Fibroblast of skin of left biceps (primary cell): ENCODE measurements at places on chromosomes 12 and 14.

DNA sequence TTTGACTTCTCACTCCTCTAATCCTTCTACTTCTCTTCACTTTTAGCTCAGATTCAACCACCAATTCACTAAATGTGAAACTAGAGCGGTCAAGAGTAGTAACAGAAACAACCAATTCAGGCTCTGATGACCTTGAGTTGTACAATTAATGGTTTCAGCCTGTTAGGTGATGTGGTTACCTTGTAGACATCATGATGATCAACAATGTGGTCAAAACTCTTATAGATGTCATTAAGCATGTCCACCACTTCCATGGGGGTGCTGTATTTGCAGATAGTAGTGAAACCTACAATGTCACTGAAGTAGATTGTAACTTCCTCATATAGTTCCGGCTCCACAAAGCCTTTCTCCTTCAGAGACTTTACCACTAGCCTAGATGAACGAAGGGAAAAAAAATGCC lies 54.1 kb upstream of the PLBD1 start:
- no peak for DNase-seq

- DNase-seq = no peak
Measured at GRCh38 chr12:16347391-16348298, at the start of gene MGST1. Gene MGST1, plus strand, starts transcription at chr12:16347645. Its CDS starts 6,608 bp downstream, at chr12:16354253.

- no peak for DNase-seq
Measured at GRCh38 chr14:75373616-75374015, 54.2 kb upstream of the JDP2 start.

DNA sequence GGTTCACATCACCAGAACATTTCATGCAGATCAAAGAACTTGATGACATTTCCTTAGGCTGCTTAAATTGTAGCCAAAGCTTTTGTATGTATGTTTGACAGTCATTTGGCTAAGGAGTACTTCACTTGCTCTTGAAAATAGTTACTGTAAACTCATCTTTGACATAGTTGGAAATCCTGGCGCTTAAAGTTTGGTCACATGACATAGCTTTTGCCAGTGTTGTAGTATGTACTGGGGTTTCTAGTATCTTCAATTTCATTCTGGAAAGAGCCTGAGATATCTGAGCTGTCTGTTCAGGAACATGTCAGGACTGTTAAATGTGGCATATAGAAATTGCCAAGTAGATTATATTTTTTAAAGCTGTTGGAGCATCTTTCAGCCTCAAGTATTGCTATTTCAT lies 55.7 kb downstream of the WDR20 start:
- DNase-seq = no peak

GRCh38 chr14:85572845-85573244 lies 42.9 kb downstream of the FLRT2 start:
- DNase-seq = peak; percentile 51
